Esophagus mucosa (tissue), 1 donor: ENCODE measurements at places on chromosomes 7 and 10. TPM values are rescaled to one million over a fixed set of nuclear protein-coding genes. Genes with fewer than 3 reads are reported as not detected.

Gene TMEM130
- not detected for total RNA-seq

Gene ASAH2
- 3.1 TPM for total RNA-seq

- no peak for ATAC-seq
Measured at GRCh38 chr7:141704112-141704511, 2.1 kb upstream of the DENND11 start.

GRCh38 chr7:73573791-73574190 lies 4.6 kb downstream of the TBL2 start:
- ATAC-seq = no peak

Gene TLX1
- not detected for total RNA-seq

Gene C10orf62
- total RNA-seq = 0.16 TPM

- ATAC-seq = no peak
Measured at GRCh38 chr10:128456271-128456670, 330.0 kb upstream of the MKI67 start.

DNA sequence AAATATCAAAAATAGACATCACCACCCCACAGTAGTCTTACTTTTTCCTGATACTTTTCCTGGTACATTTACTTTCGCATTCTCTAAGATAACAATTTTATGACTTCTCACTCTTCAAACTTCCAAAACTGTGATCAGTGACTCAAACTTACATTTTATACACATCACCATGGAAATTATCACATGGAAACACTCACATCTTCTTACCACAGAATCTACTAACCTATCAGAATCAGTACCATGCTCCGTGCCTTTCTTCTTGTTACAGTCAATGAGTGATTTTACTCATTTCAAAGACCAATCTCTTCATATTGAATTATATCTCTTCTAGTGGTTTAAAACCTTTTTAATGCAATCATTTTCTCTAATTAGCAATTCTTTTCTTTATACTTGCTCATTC lies 120.3 kb downstream of the PTEN start:
- ATAC-seq = no peak

GRCh38 chr7:8906396-8907075 lies 473.1 kb downstream of the NXPH1 start:
- no peak for ATAC-seq

- ATAC-seq = no peak
Measured at GRCh38 chr10:96612055-96612830, 25.4 kb upstream of the TM9SF3 start.

Gene HTRA1
- 15.3 TPM for total RNA-seq

DNA sequence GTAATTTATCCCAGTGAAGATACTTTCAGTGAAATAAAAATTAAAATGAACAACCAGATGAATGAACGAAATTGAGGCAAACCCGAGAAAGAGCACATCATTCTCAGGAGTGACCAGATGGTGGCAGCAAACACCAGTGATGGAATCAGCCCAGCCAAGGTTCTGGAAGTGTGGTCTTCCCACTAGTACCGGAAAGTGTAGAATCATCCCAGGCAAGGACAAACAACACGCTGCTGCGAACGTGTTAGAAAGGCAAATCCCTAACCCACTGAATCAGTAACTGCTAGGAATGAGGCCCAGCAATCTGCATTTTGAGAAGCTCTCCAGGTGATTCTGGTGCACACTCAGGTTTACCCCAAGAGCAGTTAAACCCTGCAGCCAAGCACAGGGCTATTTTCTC lies 15.5 kb upstream of the SLC18A3 start:
- peak; percentile 27 for ATAC-seq

Gene GTF2IRD2
- total RNA-seq = 10.2 TPM

Gene TUBB8
- total RNA-seq = not detected

Gene OPALIN
- not detected for total RNA-seq

GRCh38 chr7:69702357-69702756 lies 104.1 kb downstream of the AUTS2 start:
- no peak for ATAC-seq

DNA sequence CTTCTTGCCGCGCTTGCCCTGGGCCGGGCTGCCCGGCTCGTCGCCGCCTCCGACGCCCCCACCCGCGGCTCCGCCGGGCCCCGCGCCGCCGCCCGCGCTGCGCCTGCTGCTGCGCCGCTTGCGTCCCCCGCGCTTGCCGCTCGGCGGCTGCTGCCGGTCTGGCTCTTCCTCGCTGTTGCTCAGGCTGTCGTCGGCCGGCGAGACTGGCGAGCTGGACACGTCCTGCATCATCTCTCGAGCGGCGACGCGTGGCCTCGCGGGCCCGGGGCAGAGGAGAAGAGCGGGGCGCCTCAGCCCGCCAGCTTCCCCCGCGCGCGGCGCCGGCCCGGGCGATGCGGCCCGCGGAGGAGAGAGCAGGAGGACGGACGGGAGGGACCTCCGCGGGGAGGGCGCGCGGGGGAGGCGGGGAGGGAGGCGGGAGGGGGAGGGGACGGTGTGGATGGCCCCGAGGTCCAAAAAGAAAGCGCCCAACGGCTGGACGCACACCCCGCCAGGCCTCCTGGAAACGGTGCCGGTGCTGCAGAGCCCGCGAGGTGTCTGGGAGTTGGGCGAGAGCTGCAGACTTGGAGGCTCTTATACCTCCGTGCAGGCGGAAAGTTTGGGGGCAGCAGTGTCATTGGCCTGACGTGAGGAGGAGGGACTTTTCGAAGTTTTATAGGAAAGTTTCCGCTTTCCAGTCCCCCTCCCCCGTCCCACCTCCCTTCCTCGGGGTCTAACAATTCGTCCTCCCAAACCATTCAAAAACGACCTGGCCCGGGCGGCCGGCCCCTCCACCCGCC lies at the start of gene TWIST1:
Gene TWIST1, minus strand, starts transcription at position 546 of the 779 bp plus-strand sequence. Its CDS starts 315 bp downstream, at position 231.
- peak; percentile 52 for ATAC-seq

DNA sequence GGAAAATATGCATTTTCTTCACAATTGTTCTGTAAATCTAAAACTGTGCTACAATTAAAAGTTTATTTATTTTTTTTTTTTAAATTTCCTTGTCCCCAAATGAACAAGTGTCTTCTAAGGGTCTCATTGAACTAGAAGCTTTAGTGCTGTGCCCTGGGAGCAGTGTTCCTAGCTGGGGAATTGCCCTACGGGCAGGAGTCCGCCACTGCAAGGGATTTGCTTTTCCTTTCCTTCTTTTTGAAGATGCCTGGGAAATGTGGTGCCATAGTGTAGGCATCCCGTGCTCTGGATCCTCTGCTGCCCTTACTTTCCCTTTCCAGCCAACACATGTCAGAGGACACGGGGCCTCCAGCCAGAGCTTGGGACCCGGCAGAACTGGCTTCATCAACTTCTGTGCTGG lies 177.1 kb upstream of the CTBP2 start:
- ATAC-seq = no peak

Gene ALDH18A1
- 42.6 TPM for total RNA-seq

GRCh38 chr10:43698156-43698555 lies 49.5 kb upstream of the ZNF32 start:
- no peak for ATAC-seq

DNA sequence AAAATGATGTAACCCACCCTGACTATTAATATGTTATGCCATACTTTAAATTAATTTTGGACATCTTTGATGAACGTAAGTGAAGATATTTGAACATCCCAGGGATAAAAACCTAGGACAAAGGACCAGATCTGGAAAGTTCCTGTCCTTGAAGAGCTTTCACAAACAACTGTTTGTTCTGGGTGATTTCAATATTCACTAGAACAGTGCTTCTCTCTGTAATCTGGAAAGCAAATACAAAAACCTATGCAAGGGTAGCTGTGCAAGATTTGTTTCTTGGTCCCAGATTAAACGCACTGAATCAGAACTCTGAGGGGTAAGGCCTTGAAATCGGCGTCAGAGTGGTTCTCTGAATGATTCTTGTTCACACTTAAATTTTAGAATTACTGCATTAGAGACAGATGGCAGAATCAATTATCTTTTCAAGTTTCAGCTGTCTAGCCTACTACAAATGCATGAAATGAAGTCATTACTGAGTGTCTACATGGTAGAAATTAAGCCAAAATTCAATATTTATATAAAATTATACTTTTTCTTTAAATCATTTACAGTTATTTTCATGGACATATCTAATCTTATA lies 69.6 kb upstream of the CSTF2T start:
- ATAC-seq = no peak

Gene CPVL
- 5.0 TPM for total RNA-seq

Gene NEUROD6
- not detected for total RNA-seq

Gene RALA
- total RNA-seq = 48.2 TPM

DNA sequence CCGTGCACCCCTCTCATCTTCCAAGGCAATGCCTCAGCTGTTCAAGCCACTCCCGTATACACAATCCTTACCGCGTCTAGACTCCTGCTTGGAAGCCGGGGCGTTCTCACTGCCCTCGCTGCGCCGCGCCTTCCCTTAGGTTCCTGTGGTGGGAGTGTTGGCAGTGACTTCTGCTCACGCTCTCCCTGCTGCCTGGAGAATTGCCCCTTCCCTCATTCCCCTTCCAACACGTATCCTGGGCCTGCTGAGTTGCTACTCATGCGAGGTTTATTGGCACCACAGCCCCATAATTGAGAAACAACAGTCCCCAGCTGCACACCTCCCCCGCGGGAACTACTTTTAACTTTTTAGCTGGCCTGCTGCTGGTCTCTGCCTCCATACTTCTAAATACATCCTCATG lies 31.9 kb downstream of the RBM17 start:
- peak; percentile 20 for ATAC-seq

DNA sequence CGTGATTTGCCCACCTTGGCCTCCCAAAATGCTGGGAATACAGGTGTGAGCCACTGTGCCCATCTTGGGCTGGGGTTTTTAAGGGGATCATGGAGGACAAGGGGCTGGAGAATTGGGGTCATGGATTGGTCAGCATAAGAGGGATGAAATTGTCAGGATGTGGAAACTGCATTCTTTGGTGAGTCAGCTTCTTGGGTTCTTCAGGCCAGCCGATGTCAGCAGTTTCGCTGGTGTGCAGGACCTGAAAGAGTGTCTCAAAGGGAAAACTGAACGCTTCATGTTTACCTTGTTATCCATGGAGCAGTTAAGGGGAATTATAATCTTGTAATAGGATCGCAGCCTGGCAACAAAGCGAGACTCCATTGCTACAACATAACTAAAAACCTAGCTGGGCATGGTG lies 13.0 kb downstream of the GALNT17 start:
- ATAC-seq = no peak

- ATAC-seq = no peak
Measured at GRCh38 chr10:115023715-115024114, 69.5 kb upstream of the ATRNL1 start.

- no peak for ATAC-seq
Measured at GRCh38 chr10:32971536-32972091, 13.6 kb upstream of the ITGB1 start.

GRCh38 chr7:19558527-19558926 lies 150.3 kb downstream of the POLR1F start:
- ATAC-seq = no peak

- ATAC-seq = no peak
Measured at GRCh38 chr7:80984619-80985018, 65.8 kb upstream of the SEMA3C start.

Gene ACTL6B
- not detected for total RNA-seq

Gene CNPY1
- total RNA-seq = not detected

Gene PSPH
- 27.5 TPM for total RNA-seq

- no peak for ATAC-seq
Measured at GRCh38 chr10:3761021-3761686, 23.9 kb downstream of the KLF6 start.

DNA sequence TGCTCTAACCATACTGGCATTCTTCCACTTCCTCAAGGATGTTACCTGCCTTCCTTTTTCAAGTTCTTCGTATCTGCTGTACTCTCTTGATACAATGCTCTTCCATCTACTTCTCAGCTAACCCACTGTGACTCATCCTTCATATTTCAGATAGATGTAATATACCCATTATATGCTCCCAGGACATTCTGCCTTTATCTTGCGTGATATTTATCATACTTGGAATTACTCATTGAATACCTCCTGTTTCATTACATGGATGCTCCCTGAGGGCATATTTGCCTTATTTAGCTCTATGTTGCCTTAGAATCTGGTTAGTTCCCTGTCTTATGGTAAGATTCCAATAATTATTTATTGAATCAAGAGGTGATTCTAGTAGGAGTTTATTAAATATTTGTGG lies 706.4 kb downstream of the SORCS3 start:
- no peak for ATAC-seq
